G401 (cell line): ENCODE measurements at places on chromosomes 6 and 20. TPM values are rescaled to one million over a fixed set of nuclear protein-coding genes. Genes with fewer than 3 reads are reported as not detected.

Gene CCN2
- 40.3 and 42.9 TPM in 2 replicates for total RNA-seq

Gene MYB
- not detected in 2 replicates for total RNA-seq

- DNase-seq: no peak
These were observed 131.0 kb upstream of the BMP2 start for GRCh38 chr20:6636209-6637159.

DNA sequence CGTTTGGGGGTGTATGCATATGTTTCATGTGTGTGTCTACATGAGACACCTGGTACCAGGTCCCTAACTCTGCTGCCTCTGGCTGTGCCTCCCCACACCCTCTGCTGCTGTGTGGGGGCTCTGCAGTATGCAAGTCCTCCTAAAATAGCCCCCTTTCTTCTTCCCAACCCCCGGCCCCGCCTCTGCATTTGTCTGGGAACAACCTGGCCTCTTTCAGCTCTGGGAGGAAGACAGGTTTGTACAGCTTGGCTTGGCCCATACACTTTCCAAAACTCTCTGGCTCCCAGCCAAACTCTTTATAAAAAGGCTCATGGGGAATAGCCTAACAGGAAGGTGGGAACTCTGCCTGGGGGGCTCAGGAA lies 27.1 kb upstream of the EMILIN3 start:
- no peak for DNase-seq

- no peak for DNase-seq
These were observed 159.8 kb upstream of the SNX9 start for GRCh38 chr6:157663261-157663660.

GRCh38 chr6:154814063-154814462 lies 80.8 kb downstream of the SCAF8 start:
- no peak for DNase-seq
